GM19239 (cell line): ENCODE measurements at places on chromosomes 11 and 22.

GRCh38 chr11:88404391-88404790 lies 66.9 kb upstream of the CTSC start:
- no peak for DNase-seq

GRCh38 chr11:70111269-70112016 lies 33.3 kb downstream of the ANO1 start:
- DNase-seq: no peak

GRCh38 chr11:34300926-34301295 lies 56.9 kb downstream of the ABTB2 start:
- DNase-seq: no peak

- DNase-seq: no peak
These were observed 3.3 kb upstream of the CD6 start for GRCh38 chr11:60968223-60968622.

- no peak for DNase-seq
These were observed 549.3 kb downstream of the METTL15 start for GRCh38 chr11:28657378-28658030.

DNA sequence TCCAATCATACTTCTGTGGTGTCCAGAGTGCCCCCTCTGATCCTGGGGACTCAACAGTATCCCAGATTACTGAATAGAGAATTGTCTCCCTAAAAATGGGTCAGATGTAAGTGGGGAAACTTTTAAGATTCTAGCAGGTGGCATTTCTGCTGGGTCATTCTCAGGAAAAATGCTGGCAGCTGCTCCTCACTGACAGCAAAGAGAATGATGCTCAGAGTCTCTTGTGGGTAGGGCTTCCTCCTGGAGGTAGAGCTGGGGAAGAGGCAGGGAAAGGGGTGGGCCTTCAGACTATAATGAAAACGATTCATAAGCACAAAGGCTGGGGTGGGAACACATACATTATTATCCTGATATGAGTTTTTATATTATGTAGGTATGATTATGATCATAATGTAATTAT lies 647.2 kb downstream of the NELL1 start:
- DNase-seq: no peak

DNA sequence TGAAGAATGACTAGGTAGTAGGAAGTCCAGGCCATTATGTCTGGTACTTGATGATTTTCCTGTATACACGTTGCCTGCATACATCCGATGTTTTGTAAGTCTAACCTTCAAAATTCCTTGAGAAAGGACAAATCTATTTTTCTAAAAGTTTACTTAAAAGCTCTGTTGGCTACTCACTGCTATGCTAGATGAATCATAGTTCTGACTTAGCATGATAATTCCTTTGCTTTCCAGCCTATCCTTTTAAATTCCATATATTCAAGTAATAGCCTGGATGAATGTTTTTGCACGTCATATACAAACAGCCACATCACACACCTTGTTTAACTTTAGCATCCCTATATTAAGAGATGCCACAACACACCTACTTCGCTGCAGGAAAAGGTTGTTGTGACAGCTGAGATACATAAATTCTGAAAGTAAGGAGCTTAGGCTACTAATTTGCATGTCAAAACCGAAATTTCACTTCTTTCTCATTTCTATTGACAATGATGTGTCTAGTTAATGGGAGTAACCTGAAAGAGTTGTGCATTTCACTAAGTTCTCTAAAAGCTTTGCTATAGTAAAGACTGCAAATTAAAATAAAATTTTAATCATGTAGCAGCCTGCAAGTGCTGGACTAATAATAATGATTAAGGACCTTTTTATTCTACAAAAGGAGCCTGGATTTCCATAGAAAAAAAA lies 1116.4 kb downstream of the JRKL start:
- no peak for DNase-seq

GRCh38 chr22:50148991-50149721 lies 21.4 kb upstream of the PANX2 start:
- peak; percentile 93 for DNase-seq

DNA sequence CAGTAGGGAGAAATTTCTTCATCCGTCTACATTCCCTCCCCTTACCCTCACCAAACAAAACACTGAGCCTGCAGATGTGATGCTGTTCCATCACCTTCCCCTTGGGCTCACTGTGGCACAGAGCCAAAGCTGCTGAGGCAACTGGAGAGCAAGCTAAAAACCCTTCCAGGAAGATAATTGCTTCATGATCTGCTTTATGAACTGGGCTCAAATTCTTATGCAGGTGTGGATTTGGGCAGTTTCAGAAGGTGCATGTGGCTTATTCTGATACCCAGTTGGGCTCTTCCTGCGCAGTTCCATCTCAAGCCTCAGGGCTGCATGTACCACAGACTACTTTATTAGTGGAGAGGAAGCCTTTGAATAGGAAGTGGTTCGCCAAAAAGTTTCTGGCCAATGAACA lies 58.3 kb downstream of the AAMDC start:
- no peak for DNase-seq

DNA sequence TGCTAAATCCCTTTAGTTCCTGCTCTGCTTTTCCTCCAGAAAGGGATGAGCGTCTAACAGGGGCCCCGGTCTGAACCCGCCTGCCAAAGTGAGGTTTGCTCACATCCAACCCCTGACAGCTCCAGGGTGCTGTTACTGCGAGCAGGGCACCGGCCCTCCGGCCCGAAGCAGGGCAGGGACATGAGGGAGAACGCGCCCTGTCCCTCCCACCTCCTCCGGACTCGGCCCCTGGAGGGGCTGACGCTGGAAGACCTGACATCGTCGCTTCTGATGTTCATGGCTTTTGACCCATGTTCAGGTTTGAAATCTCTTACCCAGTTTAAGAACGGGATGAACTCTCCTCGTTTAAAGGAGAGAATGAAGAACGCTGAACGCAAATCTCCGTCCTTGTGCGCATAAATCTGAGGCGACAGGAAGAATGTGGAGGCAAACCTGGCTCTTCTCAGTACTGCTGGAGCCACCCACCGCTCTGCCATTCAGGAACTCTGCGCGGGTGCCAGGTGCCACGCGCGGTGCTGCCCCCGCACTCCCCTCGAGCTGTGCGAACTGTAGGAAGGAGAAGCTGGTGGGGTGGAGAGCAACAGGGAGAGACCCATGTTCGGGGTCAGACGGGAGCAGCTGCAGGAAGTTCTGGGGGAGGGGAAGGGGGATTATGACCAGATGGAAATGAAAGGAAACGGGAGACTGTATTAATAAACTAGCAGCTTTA lies 826 bp upstream of the EEF1G start:
- DNase-seq: peak; percentile 24

GRCh38 chr11:105720096-105720495 lies 110.2 kb downstream of the GRIA4 start:
- no peak for DNase-seq
